GM12864 (cell line): ENCODE measurements at places on chromosomes 13 and 19.

DNA sequence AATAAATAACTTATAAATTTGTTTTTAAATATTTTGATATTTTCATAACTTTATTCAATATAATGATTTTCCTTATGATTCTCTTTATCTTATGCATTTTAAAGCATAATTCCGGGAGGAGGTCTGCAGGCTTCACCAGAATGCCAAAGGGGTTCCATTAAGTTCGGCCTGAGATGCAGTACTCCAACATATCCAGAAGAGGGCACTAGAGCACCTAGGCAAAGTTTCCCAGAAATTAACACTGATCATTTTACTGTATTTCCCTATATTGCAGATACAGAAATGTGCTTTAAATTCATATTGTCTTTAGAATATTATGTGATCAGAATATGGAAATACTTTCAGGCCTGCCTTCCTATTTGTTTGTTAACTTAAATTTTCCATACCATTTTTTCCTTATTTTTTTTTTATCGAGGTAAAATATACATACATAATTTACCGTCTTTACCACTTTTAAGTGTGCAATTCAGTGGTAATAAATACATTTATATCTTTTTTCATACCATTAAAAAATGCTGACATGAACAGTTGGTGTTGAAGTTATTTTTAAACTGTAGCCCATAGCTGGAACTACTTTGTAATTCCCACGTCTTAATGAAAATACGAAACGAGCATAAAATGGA lies 58.9 kb upstream of the TM9SF2 start:
- DNase-seq: no peak

GRCh38 chr19:42553292-42554045 lies 25.2 kb upstream of the CEACAM1 start:
- DNase-seq: no peak

DNA sequence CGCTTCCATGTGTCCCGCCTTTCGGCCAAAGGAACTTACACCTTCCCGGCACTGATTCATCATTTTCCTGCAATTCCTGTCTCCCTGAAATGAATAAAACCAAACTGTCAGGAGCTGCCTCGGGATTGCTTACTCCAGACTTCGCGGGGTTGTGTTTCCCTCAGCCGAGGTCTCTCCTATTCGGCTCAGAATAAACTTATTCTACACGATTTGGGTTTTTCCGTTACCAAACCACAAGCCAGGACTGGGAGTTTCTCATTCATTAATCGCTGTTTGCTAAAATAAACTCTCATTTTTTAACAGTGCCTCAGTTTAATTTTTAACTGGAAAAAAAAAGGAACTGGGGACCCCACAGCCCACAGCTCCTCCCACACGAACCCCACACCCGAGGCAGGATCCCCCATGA lies 667 bp downstream of the ZNF878 start:
- DNase-seq: no peak

DNA sequence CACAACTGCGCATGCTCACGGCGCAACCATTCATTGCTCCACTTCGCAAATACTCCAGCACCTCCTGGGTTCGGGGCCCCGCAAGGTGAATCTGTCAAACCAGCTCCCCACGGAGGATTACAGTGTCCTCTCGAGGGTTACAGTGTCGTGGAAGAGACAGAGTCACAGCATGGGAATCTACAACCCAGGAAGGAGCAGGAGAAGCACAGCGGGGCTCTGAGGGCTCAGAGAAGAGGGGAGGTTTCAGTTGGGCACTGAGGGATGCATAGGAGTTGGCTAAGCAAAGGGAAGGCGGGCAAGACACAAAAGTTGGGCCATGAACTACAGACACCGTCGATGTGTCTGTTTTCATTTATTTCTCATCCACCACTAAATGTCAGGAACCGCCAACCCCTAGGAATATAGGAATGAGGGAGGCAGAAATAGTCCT lies 1.0 kb upstream of the GTF2F1 start:
- peak; percentile 73 for DNase-seq

DNA sequence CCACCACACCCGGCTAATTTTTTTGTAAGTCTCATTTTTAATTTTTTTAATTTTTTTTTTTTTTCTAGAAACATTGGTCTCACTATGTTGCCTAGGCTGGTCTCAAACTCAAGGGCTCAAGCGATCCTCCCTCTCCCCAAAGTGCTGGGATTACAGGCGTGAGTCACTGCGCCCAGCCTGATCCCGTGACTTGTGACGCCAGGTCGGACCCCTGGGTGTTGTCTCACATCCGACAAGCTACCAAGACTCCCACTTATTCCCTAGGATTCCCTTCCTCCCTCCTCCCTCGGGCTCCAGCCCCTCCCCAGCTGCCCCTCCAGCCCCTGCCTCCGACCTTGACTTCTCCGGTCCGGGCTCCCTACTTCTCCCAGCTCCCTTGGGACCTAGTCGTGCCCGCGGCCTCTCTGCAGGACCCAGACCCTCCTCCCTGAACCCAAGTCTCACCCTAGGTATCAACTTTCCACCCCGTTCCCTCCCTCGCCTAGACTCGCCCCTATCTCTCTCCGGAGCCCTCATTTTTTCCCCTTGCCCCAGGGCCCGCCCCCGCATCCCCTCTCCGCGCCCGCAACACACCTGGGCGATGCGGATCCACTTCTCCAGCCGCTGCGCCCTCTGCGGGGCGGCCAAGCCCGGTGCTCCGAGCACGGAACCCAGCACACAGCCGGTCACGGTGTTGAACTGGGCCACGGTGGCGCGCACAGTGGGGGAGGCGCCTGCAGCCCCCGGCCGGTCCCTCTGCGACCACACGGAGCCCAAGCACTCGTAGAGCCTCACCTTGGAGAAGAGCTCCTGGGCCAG lies 13.1 kb downstream of the RGL3 start:
- no peak for DNase-seq

- no peak for DNase-seq
Observed at GRCh38 chr19:30841934-30842333, 469.8 kb downstream of the ZNF536 start.

DNA sequence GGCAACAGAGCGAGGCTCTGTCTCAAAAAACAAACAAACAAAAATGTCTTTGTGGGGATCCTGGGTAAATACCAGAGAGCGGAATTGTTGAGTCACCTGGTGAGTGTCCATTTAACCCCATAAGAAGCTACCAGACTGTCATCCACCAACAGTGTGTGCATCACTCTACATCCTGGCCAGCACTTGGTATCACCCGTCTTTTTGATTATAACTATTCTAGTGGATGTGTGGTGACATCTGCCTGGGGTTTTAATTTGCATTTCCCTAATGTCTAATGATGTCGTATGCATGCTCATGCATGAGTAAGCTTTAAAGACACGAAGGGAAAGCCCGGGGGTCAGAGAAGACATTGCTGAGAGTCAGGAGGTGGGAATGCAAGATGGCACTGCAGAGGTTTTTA lies 126.7 kb upstream of the MRI1 start:
- DNase-seq: no peak

DNA sequence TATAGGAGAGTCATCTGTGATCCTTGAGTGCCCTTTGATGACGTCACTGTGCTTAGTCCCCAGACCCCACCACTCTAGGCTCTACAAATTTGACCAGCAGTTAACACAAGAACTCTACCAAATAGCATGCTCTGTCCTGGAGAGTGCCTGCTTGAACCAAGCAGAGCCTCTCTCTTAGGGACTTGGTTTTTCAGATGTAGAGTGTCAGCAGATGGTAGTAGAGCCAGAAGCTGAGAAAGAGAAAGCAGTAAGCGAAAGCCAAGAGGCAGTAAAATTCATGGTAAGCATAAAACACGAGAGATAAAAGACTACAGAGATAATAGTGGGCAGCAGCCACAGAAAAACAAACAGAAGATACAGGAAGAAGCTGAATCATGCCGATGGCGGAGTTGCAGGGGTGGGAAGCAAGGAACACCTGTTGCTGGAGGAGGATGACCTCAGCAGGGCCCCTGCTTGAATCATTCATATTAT lies 193.3 kb downstream of the SLC7A1 start:
- no peak for DNase-seq

DNA sequence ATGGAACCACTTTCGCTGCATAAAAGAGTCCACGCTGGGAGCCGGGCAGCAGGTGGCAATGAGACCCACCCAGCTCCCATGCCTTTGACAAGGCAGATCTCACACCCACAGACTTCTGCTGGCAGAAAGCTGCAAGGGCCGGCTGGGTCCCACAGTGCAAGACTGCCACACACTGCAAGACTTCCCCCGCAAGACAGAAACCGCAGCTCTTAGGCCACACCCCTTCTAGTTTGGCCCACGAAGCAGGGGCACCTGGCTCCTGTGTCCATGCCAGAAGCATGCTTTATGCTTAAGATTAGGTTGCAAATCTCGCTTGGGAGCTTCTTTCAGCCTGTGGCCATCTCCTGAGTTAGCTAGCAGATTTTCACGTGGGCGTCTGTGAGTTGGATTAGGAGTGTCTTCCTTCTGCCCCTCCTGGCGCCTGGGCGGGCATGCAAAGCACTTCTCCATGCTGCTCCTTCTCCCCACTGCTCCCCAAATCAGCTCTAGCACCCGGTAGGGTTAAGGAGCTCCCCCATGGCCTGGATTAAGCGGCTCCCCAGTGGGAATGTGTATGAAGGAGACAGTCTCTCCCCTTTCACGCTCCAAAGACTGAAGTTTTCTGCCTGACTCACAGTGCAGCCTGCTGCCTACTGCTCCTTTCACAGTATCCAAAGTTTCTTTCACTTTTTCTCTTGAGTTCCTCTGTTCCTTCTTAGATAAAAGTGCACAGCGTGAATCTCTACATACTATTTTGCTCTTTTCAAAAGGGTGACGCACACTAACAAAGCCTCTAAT lies 17.7 kb downstream of the GPC6 start:
- no peak for DNase-seq

DNA sequence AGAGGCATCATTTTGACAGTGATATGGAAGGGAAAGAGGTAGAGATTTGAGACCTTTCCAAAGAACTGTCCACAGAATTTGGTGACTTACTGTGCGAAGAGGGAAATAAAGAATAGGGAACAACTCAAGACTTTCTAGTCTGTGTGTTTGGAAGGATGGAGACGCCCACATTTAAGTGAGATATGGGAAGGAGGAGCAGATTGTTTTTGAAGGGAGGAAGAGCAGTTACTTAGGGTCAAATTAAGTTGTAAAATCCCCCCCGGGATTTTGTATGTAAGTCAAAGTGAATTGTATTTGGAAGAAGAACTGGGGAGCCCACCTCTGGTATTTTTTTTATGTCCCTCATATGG lies 1.2 kb downstream of the USPL1 start:
- DNase-seq: no peak

- DNase-seq: no peak
Observed at GRCh38 chr13:24834902-24835510, 71.0 kb downstream of the RNF17 start.

GRCh38 chr13:30338331-30338851 lies 31.0 kb upstream of the KATNAL1 start:
- no peak for DNase-seq

DNA sequence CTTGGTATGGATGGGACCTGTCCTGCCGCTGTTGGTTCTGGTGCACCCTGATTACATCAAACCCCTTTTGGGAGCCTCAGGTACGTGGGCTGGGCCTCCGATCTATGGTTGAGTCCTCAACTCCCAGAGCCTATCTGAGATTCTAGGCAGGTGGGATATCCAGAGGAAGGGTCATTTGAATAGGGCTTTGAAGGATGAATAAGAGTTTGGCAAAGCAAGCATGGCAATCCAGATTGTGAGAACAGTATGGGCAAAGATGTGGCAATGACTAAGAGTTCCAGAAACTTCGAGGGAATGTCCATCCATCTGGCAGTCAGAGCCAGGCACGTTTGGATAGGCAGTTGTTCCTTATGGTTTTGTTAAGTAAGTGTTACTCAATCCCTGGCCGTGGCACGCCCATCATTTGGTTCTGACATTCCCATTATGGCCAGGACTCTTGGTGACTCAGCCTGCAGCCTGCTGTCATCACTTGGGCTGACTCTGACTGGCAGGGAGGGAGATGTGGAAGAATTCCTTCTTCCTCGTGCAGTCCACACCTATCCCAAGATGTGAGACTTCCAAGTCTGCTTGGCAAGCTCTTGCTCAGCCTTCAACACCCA lies 21.5 kb downstream of the CYP4F22 start:
- DNase-seq: no peak

- no peak for DNase-seq
Observed at GRCh38 chr19:54473071-54473891, at the start of gene CDC42EP5. Gene CDC42EP5, minus strand, starts transcription at chr19:54473296. Its CDS starts 7,749 bp downstream, at chr19:54465547.

DNA sequence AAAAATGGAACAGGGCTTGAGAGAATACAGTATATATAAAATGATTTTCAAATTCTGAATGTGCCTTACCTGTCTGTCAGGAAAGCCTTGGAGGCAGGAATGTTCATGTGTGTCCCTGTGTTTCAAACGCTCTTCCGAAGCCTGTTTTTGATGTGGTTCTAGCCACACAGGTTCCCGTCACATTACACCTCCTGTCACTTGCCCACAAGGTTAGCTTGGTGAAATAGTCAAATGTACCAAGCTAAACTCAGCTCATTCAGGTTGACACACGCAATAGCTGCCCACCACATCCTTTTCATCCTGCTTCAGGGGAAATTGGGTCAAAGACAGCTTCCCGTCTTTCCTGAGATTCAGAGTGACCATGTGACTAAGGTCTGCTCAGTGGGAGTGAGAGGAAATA lies 574.0 kb downstream of the EFNB2 start:
- DNase-seq: no peak

DNA sequence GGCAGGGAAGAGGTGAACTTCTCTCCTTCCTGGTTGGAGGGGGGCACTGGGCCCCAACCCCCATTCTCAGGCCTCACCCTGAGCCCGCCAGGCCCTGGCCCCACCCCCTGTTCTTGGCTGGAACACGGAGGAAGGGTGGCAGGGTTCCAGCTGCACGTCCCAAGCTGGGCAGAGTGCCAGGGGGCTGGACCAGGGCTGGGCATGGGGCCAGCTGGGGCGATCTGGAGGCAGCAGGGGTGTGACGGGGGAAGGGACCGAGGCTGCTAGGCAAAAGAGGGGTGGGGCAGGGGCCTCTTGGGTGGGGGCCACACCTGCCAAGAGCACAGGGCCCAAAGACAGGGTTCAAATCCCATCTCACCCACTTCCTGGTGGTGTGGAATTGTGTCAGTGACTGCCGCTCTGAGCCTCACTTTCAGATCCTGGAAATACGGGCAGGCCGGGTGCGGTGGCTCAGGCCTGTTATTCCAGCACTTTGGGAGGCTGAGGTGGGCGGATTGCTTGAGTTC lies 2.2 kb downstream of the HIF3A start:
- DNase-seq: no peak

GRCh38 chr13:43425234-43425633 lies 361.5 kb downstream of the ENOX1 start:
- DNase-seq: no peak
